ENCODE measurements at places on chromosomes 4 and X.

- DNase-seq: peak; percentile 55
Observed at GRCh38 chr4:1793496-1793840, 375 bp downstream of the FGFR3 start.

DNA sequence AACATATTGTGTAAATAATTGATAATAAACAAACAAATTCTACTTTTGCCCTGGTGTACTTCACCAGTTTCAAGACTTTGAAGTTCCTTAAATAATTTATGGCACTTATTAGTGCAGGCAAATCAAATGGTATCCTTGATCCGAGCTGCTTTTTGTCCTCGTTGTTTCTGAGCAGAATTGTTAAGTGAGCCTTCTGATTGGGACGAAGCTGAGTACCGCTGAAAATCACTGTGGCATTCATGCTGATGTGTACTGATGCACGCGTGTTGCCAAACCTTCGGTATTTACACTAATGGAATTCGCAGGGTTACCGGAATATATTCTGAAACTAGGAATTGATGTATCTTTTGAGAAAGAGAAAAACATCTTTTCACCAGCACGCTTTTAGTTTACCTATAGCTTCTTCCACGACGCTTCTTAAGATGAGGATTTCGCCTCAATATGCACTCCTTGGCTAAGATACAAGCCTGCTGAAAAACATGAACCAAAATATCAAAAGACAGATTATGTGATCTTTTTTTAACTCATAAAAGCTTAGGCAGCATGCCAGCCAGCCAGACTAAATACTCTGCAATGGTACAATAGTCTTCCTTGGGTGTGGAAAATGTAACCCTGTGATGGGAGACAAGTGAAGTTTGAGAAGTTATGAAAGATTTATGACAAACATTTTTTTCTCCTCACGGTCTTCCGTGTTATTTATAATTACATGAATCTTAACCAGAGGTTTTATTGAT lies 48.9 kb upstream of the TENM3 start:
- DNase-seq: no peak

GRCh38 chr4:159016593-159017024 lies 86.3 kb upstream of the RAPGEF2 start:
- no peak for DNase-seq

GRCh38 chr4:38572793-38573192 lies 91.2 kb upstream of the KLF3 start:
- DNase-seq: no peak

DNA sequence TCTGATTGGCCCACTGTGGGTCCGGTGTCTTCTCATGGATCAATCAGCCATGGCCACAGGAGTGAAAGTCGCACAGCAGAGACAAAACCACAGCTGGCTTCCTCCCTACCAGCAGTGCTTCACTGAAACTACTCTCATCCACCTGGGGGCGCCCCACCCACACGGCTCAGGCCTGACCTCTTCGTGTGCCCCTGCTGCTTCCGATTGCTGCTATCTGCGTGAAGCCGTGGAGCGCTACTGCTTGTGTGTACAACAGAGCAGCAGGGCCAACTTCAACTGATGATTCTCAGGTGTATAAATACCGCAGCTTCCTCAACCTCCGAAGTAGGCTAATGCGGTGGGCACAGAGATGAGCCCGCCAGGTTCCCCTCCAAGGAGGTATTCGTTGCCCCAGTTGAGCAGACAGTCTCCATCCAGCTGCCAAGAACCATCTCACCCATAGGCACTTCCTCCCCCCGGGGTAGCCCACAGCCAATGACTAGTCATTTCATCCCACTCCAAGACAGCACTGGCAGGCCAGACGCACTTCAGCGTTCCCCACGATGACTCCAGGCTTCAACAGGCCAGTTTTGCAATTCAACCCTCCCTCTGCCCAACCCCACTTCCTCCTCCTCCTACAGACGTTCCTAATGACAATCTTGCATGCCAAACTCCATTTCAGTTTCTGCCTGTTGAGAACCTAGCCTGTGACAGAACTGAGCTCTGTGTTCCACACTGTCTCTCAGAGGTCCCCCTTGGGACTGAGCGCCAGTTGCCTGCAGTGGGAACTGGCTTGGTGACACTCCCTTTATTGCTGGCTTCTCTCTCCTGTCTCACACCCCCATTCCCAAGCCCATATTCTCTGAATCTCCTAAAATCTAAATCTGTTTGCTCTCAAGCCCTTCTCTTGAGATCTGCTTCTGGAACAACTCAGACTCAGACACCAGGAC lies 41.3 kb upstream of the ATP6AP2 start:
- DNase-seq: peak; percentile 73

DNA sequence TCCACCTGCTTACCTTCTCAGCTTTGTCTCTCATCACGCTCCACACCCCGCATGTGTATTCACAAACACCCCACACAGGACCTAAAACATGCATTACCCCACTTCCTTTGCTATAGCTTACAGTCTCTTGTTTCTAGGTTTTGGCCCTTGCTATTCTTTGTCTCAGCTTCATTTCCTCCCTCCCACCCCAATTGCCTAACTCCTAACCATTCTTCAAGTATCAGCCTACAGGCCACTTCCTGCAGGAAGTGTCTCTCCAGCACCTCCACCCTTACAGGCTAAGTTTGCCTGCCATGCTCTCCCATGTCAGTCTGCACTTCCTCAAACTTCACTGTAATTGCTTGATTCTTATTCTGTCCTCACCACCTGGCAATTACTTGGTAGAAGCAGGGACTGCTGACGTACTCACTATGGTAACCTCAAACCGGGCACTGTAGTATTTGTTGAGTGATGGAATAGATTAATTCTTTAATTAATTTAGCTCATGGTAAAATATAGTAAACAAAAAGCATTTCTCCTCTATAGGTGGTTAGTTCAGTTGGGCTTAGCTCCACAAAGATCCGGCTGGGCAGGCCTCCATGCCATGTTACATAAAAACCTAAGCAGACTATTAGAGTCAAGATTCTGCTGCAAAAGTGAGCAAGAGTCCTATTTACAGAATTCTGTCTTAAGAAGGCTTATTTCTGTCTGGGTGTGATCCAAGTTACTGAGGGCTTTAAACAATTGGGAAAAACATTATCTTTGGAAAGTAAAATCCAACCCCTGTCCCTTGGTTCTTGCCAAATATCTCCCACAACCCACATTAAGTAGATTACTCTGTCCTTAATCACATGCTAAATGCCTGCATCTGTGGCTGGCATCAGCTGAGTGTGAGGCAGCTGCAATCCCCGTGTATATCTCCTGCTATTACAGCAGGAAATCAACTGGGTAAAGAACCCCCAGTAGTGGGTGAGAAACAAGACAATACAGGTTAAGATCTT lies 124.7 kb upstream of the CPEB2 start:
- peak; percentile 25 for DNase-seq

- DNase-seq: no peak
Observed at GRCh38 chrX:53313728-53314105, 32.3 kb upstream of the IQSEC2 start.

Data from CD4-positive, alpha-beta T cell treated with Interleukin-10 for 1 hour (primary cell).